ENCODE measurements at places on chromosomes 7 and 10.
A peak's percentile ranks its signal among the peaks of the same experiment; 100 is the strongest.

DNA sequence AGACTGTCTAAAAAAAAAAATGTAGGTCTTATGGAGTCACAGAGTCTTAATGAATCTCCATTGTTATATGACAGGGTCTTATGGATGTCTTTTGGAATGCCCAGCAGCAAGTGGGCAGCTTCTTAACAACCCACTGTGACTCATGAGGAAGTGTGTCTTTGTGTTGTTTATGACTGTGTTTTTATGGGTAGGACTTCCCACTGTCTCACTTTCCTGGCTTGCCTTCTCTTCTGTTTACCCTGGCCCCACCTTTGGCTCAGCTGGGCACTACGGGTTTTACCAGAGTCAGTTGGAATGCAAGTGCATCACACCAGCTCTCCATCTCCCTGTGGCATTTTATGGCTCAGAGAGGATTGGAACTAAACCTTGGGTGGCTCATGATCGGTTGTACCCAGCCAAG lies 580.5 kb downstream of the AUTS2 start:
- peak; percentile 96 for DNase-seq

DNA sequence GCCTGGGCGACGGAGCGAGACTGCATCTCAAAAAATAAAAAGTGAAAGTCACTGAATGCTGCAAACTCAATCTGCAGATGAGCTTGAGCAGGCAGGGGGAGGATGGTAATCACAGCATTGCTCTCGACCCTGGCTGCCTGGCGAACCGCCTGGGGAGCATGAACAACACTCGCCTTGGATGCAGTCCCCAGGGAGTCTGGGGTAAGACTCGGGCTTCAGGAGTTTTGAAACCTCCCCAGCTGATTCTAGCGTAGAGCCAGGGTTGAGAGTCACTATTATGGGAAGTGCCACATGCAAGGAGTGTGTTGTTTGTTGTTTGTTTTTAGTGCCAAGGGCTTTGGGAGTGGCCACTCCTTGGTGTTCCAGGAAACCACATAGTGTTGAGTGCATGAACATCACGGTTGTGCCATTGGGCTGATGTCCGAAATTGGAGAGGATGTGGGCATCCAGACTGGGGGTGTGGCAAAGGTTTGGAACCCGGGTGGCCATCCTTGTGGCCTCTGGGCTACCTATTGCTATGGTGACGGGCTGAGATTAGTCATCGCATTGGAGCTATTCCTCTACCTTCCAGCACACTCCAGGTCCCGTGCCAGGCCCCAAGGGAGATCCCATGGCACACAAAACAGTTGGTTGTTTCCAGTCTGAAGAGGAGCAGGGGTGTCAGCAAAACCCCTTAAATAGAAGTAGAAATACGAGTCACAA lies 92.6 kb downstream of the RGS10 start:
- DNase-seq, result peak; percentile 81

DNA sequence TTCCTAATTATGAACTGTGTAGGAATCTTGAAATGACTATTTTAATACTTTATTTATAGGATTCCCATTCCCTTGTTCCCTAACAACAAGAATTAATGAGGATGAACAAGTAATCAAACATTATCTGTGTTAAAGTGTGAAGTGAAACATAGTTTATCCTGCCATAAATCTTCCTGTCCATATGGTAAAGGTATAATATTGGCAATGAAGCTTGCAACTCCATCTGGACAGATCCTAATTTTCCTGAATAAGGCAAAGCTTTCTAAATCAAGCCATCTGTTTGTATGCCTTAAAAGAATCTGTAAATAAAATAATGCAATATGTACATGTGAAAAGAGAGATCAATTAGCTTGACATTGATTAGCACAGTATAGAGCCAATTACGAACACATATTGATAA lies 529.0 kb downstream of the ANKRD7 start:
- DNase-seq, result no peak

DNA sequence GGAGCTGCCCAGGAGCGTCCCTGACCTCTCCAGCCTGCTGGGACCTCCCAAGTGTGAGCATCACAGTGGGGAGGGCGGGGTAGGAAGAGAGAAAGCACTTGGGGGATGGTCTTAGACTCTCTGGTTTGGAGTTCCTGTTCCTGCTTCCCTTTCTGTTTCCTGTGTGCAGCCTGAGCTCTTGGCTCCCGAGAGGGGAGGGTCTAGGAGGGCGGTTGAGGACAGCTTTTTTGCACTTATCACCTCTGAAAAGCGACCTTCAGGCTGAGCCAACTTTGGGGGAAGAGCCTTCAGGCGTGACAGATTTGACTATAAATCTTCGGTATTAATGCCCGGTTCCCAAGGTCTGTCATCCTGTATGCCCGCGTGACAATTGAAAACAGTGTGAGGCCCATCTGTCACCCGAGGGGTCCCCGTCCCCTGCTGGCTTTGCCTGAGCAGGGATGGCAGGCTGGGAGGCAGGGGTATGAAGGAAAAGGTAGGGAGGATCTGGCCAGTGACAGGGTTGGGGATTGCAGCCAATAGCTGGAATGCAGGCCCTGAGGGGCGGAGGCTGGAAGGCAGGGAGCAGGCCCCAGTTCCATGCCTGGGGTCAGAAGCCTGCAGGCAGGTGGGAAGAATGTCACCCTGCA lies 78.6 kb downstream of the CDH23 start:
- DNase-seq, result no peak

DNA sequence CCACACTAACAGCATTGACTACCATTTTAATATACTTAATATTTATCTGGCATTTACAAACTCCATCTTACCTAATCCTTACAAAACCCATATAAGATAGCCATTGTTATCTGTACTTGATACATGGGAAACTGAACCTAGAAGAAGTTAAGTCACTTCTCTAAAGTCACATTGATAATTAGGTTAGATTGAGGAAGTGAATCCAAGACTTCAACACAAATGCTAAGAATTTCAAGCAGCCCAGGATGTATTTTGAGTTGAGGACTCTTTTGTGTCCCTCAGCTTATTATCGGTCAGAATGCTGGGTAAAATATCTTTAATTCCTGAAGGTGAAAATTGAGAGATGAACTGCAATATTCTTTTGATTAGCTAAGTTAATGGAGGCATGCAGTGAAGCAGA lies 465.5 kb downstream of the PHTF2 start:
- DNase-seq, result no peak

DNA sequence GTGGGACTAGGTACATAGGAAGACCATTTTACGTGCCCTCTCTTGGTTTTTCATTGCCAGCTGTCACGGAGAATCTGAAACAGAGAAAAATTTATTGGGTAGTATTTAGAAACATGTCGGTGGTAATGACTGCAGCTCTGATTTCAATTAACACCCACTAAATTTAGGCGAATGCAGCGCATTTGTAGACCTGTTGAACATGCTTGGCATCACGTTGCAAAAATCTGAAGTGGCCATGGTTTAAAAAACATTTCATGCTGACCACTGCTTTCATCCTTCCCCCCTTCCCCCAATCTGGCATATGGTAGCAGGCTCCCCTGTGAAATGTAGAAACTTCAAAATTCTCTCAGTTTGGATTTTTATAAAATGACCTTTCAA lies 34.0 kb downstream of the LRMDA start:
- DNase-seq, result no peak

GRCh38 chr10:114749510-114749909 lies 72.1 kb upstream of the FHIP2A start:
- DNase-seq, result no peak

GRCh38 chr10:35341521-35341920 lies 5.2 kb downstream of the CCNY start:
- no peak for DNase-seq

- DNase-seq, result no peak
These were observed 27.2 kb downstream of the ANKRD16 start for GRCh38 chr10:5862360-5862961.

GRCh38 chr10:100238429-100238828 lies 9.0 kb upstream of the CHUK start:
- DNase-seq, result no peak

- peak; percentile 9 for DNase-seq
These were observed at the start of gene STEAP4 for GRCh38 chr7:88306590-88307048. Gene STEAP4, minus strand, starts transcription at chr7:88306894. Its CDS starts 22,625 bp downstream, at chr7:88284269.

GRCh38 chr10:86393862-86394455 lies 27.4 kb upstream of the GRID1 start:
- DNase-seq, result no peak

DNA sequence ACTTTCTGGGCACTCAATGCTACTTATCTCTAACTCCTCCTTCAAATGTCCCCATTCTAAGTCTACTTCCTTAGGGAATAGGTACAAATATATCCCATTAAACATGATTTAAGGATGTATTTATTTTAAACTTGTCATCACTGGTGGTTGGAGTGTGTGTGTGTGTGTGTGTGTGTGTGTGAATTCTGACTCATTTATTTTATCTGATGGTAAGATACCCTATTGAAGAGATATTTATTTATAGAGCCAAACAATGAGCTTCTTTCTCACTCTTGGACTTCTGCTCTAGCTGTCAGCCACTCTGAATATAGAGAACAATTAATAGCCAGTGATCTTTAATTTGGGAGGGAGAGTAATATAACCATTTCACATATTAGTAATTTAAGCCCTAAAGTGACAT lies 17.8 kb upstream of the MAGI2 start:
- DNase-seq, result no peak

DNA sequence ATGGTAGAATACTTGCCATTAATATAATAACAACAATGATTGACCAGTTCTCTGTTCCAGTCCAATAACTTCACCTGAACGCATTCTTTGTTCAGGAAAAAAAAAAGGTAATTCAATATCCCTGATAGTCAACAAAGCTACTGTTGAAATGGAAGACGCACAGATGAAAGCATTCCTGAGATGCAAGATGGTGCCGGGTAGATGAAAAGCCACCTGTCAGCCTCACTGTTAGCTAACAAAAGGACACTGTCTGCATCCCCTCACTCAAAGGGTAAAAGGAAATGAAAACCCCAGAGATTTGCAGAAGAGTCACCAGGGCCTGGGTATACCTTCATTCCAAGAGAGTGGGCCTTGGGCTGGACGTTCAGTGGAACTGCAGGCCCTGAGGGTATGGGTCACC lies 357.4 kb downstream of the PLXNA4 start:
- DNase-seq, result no peak

DNA sequence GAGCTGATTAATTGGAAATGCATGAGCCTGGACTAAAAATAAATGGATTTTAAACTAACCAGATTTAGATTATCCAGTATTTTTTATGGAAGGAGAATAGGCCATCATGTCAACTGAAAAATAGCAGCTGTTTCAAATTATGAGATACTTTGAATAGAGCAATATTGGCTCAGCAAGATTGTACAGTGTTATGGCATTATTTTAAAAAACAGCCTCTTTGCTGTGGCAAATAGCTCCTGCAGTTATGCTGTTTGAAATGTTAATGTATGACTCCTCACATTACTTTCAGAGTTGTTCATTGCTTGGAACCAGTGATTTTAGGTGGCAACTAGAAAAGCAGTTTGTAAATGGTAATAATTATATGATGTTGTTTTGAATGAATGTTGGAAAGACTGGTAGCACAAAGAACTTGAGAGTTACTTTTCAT lies 244.5 kb downstream of the KIAA1217 start:
- DNase-seq, result no peak

GRCh38 chr7:150969475-150969874 lies 8.6 kb downstream of the KCNH2 start:
- DNase-seq, result no peak
